ENCODE measurements at places on chromosomes 2 and 18.

DNA sequence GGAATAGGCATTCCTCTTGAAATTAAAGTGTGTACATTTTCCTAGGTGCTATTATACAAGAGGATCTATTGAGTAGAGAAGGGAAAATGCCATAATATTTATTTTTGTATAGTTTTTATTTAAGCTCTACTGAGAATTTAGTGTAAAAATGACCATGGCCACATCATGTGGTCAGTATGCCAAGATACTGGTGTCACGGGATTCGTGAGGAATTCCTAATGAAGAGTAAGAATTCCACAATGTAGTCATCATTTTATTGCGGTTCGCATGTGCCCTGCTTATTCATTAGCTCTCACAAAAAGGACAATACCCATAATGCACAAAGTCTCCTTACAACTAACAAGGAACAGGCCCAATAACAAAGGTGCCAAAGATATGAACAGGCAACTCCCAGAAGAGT is 39.3 kb upstream of the PARD3B start:
- DNase-seq, result no peak

DNA sequence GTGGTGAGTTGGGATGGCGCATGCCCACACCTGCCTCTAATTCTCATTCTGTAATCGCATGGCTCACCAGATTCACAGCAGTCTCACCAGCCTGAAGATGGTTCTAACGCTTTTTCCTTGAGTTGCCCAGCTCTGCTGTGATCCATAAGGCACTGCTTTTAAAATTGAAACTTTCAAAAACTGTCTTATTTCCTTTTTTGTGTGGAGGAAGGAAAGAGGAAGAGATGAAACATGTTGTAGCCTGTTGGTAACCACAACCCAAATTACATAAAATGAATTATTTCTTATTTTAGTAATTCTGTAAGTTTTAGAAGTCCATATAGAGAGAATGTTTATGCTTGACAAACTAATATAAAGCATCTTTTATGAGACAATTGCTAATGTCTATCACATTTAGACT is 165.4 kb downstream of the RBM43 start:
- no peak for DNase-seq

DNA sequence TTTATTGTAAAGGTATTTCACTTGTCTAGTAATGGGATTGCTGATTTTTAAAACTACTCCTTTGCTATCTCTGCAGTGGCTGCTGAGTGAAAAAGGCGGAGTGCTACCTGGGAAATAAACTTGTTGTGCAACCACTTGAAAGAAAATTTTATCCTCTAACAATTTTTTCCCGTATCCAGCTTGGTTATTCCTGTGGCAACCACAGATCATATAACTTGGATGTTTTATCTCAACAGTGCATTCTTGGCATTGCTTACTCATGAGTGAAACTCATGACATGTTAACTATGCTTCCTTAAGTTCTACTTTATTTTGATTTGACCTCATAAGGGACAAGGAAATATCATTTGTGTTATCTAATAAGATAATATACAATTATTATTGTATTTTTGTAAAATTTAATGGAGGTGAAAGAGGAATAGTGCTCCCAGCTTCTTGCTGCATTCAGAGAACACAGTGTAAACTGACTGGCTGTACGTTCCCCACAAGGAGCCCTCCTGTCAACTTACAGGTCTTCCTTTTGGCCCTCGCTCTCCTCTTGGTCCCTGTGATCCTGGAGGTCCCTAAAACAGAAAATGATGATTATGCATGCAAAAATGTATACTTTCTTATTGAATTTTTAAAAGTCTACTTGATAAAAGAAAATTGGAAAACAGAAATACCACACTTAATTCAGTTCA is 82.7 kb downstream of the COL5A2 start:
- DNase-seq, result no peak

- no peak for DNase-seq
Observed at GRCh38 chr18:59874166-59874565, 25.6 kb upstream of the PMAIP1 start.

GRCh38 chr2:113134717-113135116 is 7.3 kb downstream of the IL1RN start:
- no peak for DNase-seq

- DNase-seq, result no peak
Observed at GRCh38 chr18:35620765-35621164, 39.2 kb downstream of the GALNT1 start.

DNA sequence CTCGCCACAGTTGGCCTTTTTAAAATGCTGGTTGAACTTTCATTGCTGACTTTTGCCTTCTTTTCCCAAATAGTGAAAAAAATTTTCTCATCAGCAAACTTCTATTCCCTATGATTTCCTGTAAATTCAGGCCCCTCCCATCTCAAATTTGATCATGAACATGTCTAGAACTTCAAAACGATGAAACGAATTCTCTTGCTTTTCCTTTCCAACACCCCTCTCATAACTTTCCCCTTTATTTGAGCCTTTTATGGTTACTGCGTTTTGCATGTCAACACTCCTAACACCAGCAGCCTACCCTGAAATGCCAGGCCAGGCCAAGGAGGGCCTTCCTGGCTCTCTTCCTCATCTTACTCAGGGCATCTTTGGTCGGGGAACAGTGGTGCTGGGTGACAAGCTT is 1.7 kb upstream of the HOXD13 start:
- no peak for DNase-seq

- no peak for DNase-seq
Observed at GRCh38 chr2:183250472-183250871, 126.2 kb downstream of the NUP35 start.

- no peak for DNase-seq
Observed at GRCh38 chr18:8658858-8659485, 46.4 kb upstream of the MTCL1 start.

DNA sequence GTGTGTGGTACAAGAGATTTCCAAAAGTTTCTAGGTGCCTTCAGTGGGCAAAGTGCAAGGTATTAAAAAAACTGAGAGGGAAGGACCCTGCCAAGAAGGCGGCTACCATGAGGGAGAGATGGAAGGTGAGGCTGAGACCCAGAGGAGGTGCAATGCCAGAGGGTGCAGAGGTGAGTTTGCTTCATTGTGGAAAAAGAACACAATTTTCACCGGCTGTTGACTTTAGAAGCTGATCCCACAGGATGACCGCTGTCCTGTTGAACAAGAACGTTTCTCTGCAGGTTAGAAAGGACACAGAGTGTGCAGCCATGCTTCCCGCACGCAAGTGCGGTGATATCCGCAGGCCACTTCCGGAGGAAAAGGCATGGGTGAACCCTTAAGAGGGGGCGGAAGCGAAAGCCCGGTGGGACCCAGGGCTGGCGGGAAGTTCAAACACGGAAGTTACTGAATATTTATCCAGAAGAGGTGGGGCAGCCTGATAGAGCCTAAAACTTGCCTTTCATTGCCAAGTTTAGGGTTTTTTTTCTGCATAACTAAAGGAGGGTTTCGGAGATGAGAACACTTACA is 16.6 kb downstream of the SP110 start:
- no peak for DNase-seq

DNA sequence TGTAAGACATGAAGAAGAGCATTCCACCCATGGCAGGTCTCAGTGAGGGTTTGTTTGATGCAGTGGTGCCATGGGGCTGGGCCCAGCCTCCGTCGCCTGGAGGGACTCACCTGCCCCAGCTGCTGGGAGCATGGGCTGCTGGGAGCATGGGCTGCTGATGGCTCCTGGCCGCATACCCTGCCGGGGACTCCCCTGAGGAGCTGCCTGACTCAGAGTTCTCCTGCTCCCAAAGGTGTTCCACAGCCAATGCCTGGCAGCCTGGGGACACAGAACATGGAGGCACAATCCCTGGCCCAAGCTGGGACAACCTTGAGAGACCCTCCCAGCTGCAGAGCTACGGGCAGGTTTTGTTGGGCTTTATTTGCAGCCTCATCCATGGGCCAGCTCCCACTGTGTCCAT is 108.4 kb downstream of the COPS8 start:
- DNase-seq, result no peak

GRCh38 chr2:236545248-236545658 is 24.4 kb upstream of the ACKR3 start:
- no peak for DNase-seq

- DNase-seq, result no peak
Observed at GRCh38 chr2:202717598-202718310, 83.0 kb downstream of the FAM117B start.

- no peak for DNase-seq
Observed at GRCh38 chr2:202609381-202610145, 25.2 kb upstream of the FAM117B start.

GRCh38 chr18:39591649-39592048 is 2026.1 kb upstream of the CELF4 start:
- no peak for DNase-seq

- DNase-seq, result no peak
Observed at GRCh38 chr2:3535467-3535793, 16.1 kb upstream of the ADI1 start.

- peak; percentile 68 for DNase-seq
Observed at GRCh38 chr2:219041252-219041651, at the start of gene CFAP65. CFAP65 (minus strand) TSS chr2:219041516; CDS start chr2:219039048, 2,468 bp downstream.

GRCh38 chr2:57834666-57835065 is 211.9 kb upstream of the VRK2 start:
- DNase-seq, result no peak

DNA sequence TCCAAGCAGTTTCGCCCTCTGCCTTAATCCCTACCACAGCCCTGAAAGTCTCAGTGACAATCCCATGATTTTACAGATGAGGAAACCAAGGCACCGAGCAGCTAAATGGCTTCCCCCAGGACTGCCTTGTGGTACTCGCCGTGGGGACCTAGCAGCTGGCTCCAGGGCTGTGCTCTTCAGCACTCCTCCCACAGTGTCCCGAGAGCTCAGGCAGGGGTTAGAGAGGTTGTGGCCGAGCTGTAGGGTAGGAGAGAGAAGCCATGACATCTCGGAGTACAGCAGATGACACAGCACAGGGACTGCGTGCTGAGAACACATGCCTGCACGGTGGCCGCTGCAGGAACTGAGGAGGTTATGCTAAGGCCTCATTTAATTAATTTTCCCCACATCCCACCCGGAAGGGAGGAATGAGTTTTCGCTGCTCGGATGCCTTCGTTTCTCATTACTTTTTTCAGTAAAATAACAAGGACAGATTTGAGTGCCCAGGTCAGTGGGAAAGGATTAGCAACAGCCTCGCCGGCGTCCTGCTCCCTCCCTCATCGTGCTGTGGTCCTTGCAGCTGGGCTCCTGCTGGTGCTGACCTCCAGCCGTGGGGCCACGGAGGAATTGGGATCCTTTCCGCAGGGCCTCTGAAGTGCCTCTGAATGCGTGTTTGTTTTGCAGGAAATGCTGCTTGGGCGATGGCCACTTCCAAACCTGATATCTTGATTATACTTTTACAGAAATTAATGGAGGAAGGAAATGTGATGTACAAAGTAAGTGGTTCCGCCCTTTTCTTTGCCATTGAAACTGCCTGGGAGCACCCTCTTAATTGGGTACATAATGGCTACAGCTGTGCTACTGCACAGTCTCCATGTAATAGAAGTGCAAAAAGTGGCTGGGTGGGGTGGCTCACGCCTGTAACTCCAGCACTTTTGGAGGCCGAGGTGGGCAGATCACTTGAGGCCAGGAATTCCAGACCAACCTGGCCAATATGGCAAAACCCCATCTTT is 61.2 kb downstream of the WDSUB1 start:
- DNase-seq, result no peak

GRCh38 chr2:10912796-10913455 is 1.2 kb downstream of the KCNF1 start:
- no peak for DNase-seq

DNA sequence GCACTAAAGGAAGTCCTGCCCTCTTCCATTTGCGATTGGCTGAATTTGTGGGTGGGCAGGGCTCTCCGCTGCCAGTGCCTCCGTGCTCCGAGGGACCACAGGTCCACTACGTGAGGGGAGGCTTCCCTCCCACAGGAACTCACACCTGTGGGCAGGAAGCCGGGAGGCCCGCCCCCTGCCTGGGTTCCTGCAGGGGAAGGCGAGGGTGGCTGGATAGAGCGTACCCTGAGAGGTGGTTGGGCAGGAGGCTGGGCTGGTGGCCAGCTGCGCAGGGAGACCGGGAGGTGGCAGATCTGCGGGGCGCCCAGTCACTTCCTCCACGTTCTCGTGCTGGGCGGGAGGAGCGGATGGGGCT is 47.0 kb upstream of the PTH2R start:
- peak; percentile 83 for DNase-seq

DNA sequence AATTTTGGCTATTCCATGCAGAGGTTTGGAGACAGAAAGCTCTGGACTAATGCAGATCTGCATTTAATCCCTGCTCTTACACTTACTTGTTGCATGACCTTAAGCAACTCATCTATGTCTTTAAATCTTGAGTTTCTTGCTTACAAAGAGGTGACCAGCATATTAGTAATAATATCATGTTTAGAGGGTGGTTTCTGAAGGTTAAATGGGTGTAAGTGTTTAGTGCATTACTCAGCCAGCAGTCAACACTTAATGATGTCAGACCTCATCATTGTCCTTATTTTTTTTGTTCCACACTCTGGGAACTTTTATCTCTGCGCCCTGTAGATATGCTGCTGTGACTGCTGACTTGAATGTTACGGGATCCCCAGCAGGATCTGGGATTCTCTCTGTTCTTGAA is 1.7 kb downstream of the IL1RL1 start:
- DNase-seq, result no peak

- no peak for DNase-seq
Observed at GRCh38 chr2:138723196-138723987, 56.8 kb downstream of the NXPH2 start.

GRCh38 chr18:48715711-48716361 is 177.0 kb downstream of the CTIF start:
- DNase-seq, result peak; percentile 87

GRCh38 chr18:48051945-48052840 is 121.7 kb upstream of the SMAD2 start:
- DNase-seq, result peak; percentile 5

DNA sequence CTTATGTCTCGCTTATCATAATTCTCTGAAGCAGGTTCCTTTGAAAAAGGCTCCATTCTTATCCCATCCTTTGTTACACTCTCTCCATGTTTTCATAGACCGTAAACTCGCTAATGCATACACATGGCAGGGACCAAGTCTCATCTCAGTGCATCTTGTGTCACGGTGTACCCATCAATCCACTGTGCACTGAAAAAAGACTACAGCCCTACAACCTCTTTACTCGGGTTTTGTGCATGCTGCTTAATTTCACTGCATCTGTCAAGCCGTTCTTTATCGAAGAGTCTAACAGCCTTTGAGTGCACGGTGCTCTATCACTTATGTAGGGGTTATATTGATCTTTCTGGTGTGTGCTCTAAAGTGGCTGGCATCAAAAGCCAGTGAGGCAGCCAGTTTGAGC is 302.9 kb upstream of the ERBB4 start:
- no peak for DNase-seq

GRCh38 chr18:57813245-57813644 is 10.1 kb upstream of the ATP8B1 start:
- no peak for DNase-seq

DNA sequence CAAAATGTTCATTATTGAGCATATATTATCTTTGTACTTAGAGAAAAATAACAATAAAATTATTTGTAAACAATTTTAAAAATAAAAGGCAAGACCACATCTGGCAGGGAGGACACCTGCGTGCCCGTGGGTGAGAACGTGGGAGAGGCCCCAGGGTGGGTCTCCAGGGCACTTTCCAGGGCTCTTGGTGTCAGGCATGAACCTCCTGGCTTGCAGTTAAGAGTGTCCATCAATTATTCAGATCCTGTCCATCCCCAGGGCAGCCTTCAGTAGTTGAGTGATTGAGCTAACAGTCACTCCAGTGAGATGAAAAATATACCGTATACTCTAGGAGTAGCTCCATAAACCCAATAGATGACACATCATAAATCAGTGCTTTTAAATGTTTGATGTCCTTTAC is 49.7 kb downstream of the TPO start:
- DNase-seq, result no peak
